Left lung (tissue), 14 donors: ENCODE measurements at places on chromosomes 13 and 19. TPM values are rescaled to one million over a fixed set of nuclear protein-coding genes. Genes with fewer than 3 reads are reported as not detected.

- DNase-seq = no peak
Observed at GRCh38 chr13:76764916-76765315, 121.3 kb downstream of the KCTD12 start.

DNA sequence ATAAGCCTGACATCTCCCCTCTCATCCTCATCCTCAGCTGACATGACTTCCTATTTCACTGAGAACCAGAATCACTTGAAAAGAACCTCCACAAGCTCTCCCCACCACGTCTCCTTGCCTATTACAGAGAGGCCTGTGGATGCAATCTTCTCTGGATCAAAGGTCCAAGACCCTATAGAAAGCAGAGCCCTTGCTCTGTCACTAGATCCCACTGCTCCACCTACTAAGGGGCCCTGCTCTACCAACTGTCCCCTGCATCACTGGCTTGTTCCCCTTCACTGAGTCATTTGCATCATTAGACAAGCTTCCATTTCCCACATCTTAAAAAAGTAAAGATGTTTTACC lies 40.8 kb downstream of the RCBTB2 start:
- no peak for DNase-seq

GRCh38 chr19:56942756-56943155 lies 102.2 kb upstream of the PEG3 start:
- peak; percentile 92 for DNase-seq

GRCh38 chr13:109645831-109646230 lies 140.6 kb downstream of the IRS2 start:
- no peak for DNase-seq

GRCh38 chr19:53826876-53827275 lies 2.8 kb upstream of the NLRP12 start:
- no peak for DNase-seq

DNA sequence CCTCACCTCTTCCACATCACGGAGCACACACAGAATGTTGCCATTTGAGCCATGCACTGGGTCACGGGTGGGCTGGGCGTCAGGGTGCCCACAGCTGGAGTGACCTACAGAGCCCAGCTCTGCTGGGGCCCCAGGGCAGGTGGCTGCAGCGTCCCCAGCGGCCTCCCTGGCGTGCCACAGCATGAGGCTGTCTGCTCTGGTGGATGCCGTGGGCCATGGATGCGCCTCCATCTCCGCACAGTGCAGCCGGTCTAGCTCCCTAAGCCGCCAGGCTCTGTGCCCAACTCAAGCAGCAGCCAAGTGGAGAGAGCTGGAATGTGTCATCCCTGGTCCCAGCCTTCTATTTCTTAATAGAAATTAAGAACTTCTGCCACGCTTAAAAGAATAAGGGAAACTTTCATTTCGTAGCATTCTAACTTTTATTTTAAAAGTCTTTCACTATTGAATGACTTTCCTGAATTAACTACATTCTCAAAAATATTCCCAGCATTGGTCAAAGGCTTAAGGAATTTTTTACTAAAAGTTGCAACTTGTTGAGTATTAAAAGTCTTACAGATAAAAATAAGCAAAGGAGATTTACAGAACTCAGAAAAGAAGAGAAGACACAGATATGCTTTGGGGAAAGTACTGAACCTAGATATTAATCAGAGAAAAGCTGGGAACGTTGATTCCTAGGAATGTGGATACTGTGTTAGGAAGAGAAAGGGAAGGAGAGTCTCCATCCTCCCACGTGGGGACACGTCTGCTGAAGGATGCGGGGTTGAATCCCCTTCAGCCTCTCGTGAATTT lies 59.3 kb downstream of the ATP11A start:
- no peak for DNase-seq

- no peak for DNase-seq
Observed at GRCh38 chr19:50842130-50842529, 8.8 kb upstream of the KLK15 start.

DNA sequence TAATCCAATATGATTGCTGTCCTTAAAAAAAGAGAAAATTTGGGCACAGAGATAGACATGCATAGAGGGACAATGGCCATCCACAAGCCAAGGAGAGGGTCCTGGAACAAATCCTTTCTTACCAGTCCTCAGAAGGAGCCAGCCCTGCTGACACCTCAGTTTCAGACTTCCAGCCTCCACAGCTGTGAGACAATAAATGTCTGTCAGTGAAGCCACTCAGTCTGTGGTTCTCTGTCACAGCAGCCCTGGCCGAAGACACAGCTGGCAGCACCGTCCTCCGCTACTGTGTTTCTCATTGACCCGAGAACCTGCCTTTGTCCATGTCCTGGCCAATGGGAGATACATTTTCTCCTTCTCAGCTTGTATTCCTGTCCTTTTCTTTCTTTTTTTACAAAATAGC lies 207.9 kb downstream of the TM9SF2 start:
- no peak for DNase-seq

- DNase-seq = no peak
Observed at GRCh38 chr13:109737606-109738005, 48.8 kb downstream of the IRS2 start.

The GSX1 gene
- not detected for polyA plus RNA-seq
